NK-92 treated with Interleukin-12 subunit alpha and Interleukin-12 subunit beta, amount 100 ng/mL, for 24 hours (cell line): ENCODE measurements at places on chromosomes 12 and 14.

DNA sequence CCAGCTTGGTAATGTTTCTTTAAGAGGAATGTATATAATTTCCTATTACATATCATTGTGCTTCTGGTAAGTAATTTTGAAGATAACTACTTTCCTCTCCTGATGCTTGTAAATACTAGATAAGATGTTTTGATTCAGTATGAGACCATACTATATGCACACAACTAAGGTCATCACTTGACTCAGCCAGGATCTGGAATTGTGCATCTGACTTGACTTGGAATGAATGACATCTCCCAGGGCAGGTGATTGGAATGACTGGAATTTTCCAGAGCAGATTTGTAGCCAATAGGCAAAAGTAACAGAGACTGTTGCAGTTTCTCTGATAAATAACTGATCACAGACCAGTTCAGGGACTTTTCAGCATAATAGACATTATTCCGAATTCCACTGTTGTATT lies 11.1 kb downstream of the BEST3 start:
- DNase-seq = no peak

DNA sequence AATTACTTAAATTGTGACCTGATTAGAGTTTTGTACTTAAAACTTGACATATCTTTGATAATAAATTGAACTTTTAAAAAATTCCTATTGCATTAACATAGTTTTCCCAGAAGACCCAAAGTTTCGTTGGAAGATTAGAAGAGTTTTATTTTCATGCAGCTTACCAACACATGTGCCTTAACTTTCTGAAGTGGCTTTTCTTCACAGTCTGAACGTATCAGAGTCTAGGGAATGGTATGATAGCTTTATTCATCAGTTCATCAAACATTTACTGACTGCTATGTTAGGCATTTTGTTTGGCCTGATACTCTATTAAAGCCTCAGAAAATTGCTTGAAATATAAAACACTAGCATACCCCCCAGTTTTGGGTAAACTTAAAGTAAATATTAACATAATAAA lies 65.2 kb downstream of the MARK3 start:
- DNase-seq = no peak

DNA sequence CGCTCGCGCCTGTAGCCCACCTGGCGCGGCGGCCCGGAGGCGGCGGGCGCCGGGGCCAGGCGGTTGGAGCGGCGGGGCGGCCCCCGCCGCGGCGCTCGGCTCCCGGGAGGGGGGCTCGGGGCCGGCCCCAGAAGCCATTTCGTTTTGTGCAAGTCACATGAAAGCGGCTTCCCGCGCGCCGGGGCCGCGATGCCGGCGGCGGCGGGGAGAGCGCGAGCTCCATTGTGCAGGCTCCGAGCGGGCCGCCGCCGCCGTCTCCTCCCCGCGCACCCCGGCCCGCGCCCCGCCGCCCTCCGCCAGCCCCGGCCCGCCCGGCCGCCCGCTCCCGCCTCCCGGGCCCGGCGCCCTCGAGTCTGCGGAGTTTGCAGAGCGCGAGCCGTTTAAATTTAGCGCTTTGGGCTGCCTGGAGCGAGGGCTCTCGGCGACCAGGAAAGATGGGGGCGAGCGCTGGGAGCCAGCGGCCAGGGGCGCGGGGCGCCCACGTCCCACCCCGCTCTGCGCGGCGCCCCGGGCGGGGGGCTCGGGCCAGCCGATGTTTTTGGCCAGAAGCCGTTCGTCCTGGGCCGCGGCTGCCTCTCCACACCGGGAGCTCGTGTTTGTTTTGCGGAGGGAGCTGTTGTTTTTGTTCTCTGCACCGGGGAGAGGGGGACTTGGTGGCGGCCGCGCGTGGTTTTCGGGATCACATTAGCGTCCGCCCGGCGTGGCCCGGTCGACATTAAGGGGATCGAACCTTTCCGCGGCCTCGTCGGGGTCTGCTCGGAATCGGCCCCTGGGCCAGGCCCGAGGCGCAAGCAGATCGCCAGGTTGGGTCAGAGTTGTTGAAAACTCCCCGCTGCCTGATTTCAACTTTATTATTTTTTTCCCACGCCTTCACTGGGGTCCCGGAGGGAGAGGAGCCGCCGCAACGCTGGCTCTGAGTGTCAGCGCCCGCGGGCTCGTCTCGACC lies 982 bp downstream of the BCL7A start:
- no peak for DNase-seq

DNA sequence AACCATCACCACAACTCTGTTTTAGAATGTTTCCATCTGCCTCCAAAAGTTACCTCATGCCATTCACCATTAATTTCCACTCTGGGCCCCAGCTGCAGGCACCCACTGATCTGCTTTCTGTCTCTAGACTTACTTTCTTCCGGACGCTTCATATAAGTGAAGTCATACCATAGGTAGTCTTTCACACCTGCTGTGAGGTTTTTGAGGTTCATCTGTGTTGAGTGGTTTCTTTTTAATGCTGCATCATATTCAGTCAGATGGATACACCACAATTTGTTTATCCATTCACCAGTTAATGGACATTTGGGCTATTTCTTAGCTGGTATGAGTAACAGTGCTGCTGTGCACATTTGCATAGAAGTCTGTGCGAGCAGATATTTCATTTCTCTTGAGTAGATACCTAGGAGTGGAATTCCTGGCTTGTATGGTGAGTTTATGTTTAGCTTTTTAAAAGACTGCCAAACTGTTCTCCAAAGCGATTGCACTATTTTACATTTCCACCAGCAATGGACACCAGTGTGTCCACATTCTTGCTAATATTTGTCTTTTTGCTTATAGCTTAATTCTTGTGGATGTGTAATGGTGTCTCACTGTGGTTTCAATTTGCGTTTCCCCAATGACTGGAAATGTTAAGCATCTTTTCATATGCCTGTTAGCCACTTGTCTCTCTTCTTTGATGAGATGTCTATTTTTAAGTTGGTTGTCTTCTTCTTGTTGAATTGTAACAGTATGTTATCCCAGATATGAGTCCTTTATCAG lies 48.3 kb downstream of the ZFYVE21 start:
- no peak for DNase-seq

DNA sequence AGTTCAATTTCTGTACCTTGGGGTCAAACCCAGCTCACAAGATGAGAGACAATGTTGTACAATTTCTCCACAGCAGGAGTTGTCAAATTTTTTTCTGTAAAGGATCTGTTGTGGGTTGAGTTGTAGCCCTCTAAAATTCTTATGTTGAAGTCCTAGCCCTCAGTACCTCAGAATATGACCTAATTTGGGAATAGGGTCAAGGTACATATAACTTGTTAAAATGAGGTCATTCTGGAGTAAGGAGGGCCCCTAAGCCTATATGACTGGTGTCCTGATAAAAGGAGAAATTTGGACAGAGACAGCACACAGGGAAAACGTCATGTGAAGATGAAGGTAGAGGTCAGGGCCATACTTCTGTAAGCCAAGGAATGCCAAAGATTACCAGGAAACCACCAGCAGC lies 264.9 kb downstream of the TTC8 start:
- no peak for DNase-seq

DNA sequence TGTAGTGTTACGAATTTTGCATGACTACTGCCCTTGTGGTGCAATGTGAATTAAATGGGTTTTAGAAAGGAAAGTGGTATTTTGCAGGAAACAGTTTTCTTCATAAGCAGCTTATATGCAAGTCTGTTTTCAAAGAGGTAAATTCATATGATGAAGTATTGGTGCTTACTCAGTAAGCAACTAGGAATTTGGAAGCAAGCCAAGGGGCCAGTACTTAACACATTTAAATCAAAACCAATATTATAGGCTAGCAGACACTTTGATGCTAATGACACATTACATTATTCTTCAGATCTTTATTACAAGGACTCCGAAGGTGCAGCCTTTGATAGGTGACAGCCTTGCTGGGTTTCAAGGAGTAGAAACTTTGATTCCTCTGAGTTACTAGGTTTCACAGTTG lies 23.1 kb downstream of the MGAT4C start:
- DNase-seq = no peak

DNA sequence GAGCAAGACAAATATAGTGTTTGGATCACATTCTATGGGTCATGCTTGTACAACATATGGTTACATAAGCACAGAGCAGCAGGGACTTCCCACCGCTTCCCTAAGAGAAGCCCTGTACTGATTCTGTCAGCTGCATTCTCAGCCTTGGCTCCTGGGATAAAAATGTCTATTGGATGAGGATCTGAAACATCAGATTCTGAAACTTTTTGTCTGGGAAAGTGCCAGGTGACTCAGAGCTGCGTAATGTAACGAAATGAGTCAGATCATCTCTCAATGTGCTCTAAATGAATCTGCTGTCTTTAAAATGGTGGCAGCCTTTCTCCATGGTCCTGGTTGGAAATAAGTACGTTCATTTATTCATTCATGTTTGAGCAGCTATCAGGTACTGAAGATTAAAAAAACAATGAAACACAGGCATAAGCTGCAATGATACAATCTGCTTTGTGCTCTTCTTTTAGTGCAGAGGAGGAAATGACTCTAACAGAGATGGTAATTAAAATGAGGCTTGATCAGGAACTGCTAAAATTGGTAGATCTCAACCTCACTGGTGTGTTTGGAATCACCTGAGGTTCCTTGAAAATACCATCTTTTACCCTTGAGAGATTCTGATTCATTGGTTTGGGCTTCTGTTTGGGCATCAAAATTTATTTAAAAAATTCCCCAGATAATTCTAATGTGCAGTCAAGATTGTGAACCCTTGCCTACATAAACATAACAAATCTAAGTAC lies 99.1 kb upstream of the NAP1L1 start:
- no peak for DNase-seq

- DNase-seq = no peak
These were observed 455.5 kb downstream of the AEBP2 start for GRCh38 chr12:19894803-19895202.

- no peak for DNase-seq
These were observed 475.1 kb downstream of the NAV3 start for GRCh38 chr12:78305808-78306207.

DNA sequence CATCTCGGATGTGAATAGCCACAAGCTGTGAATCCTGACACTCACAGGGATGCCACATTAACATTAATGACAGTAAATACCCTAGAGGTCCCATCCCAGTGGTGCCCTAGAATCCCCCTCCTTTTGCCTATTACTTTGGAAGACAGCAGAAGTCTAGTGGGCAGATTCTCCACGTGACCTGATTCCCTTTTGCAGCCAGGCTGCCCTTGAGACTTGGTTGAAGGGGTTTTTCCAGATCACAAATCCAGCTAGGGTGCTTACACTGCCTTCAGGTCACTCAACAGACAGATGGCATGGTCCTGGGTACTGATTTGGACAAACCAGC lies 8.7 kb downstream of the HDAC7 start:
- no peak for DNase-seq

GRCh38 chr12:86735072-86735471 lies 478.9 kb upstream of the MGAT4C start:
- DNase-seq = no peak

- DNase-seq = no peak
These were observed 210.6 kb upstream of the PLXNC1 start for GRCh38 chr12:93937812-93938211.

GRCh38 chr14:103003850-103004249 lies 53.5 kb downstream of the CDC42BPB start:
- DNase-seq = no peak

- no peak for DNase-seq
These were observed 379.4 kb upstream of the PDE3A start for GRCh38 chr12:19988948-19989347.

GRCh38 chr14:37051680-37052079 lies 120.7 kb downstream of the SLC25A21 start:
- no peak for DNase-seq

DNA sequence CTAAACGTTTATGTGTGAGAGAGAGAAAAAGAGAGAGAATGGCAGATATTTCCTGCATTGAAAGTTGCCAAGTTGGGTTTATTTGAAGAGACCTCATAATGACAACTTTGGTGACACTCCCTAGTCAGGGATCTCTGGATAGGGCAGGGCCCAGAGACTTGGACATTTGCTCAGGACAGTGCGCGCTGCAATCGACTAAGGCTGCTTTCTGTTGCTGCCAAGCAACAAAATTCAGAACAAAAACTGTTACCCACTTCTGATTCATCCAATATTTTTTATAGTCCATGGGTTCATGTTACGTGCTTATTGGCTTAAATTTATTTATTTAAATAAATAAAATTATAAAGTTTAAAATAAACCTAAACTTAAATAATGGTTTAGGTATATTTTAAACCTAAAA lies 34.2 kb downstream of the PTGER2 start:
- no peak for DNase-seq

DNA sequence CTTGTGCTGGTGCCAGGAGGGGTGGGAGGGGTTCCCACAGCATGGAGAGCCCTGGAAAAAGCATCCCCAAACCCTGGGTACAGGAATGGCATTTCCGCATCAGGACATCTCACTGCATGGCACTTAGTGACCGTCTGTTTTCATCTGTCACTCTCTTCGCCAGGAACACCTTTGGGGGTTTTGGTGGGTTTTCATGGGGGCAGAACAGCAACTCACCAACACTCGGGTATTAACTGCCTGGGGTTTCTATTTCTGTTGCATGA lies 3.5 kb downstream of the VSX2 start:
- no peak for DNase-seq

- DNase-seq = no peak
These were observed 96.1 kb downstream of the PPHLN1 start for GRCh38 chr12:42421844-42422779.
